GM23248 (cell line): ENCODE measurements at places on chromosomes 12 and 14. TPM values are rescaled to one million over a fixed set of nuclear protein-coding genes. Genes with fewer than 3 reads are reported as not detected.

The EEF1AKMT3 gene
- total RNA-seq = 7.0 and 12.4 TPM in 2 replicates

The RHOJ gene
- total RNA-seq = 1.2 and 1.6 TPM in 2 replicates

The AMN gene
- not detected in 2 replicates for total RNA-seq

The HCAR3 gene
- not detected in 2 replicates for total RNA-seq

The DPF3 gene
- total RNA-seq = 7.9 and 13.4 TPM in 2 replicates

The PTPN6 gene
- not detected in 2 replicates for total RNA-seq

The PRICKLE1 gene
- 12.9 and 13.2 TPM in 2 replicates for total RNA-seq

The KLC1 gene
- total RNA-seq = 339 and 410 TPM in 2 replicates

The ADCY6 gene
- total RNA-seq = 24.8 and 25.8 TPM in 2 replicates

The TOMM20L gene
- not detected in 2 replicates for total RNA-seq

The SDS gene
- not detected in 2 replicates for total RNA-seq

The GALNT6 gene
- total RNA-seq = 9.4 and 22.4 TPM in 2 replicates

The MMP14 gene
- 450 and 475 TPM in 2 replicates for total RNA-seq

The RPAP3 gene
- total RNA-seq = 16.2 and 18.6 TPM in 2 replicates

The FAM161B gene
- total RNA-seq = 5.3 and 6.5 TPM in 2 replicates

The SLC25A47 gene
- not detected in 2 replicates for total RNA-seq

The POTEG gene
- total RNA-seq = not detected in 2 replicates

The GPRC5D gene
- total RNA-seq = not detected in 2 replicates

The NKX2-1 gene
- total RNA-seq = not detected in 2 replicates

The SHMT2 gene
- 272 and 341 TPM in 2 replicates for total RNA-seq

The PCNX4 gene
- total RNA-seq = 44.3 and 95.1 TPM in 2 replicates

The CLEC6A gene
- total RNA-seq = not detected in 2 replicates

The GPR132 gene
- not detected in 2 replicates for total RNA-seq

The CISTR gene
- not detected in 2 replicates for total RNA-seq

The SCN8A gene
- 12.9 and 13.8 TPM in 2 replicates for total RNA-seq
